ENCODE measurements at places on chromosomes 16 and 17. TPM values are rescaled to one million over a fixed set of nuclear protein-coding genes. Genes with fewer than 3 reads are reported as not detected.

- H3K4me1 ChIP-seq, result peaks cover 22% of the 10 kb centered on the region
- H3K4me3 ChIP-seq, result no peak overlapping the region
- no peaks in the 10 kb centered on the region for H3K27me3 ChIP-seq
These were observed 13.9 kb upstream of the KDM8 start for GRCh38 chr16:27189335-27189972.

GRCh38 chr16:57507136-57508034, 21.1 kb upstream of the DOK4 start:
- no peak overlapping the region for H3K4me3 ChIP-seq
- H3K27me3 ChIP-seq, result no peaks in the 10 kb centered on the region
- no peaks in the 10 kb centered on the region for H3K36me3 ChIP-seq
- no peak for DNase-seq
- H3K27ac ChIP-seq, result no peak overlapping the region

GRCh38 chr17:57357392-57357784, 101.1 kb downstream of the MSI2 start:
- peaks cover 47% of the 10 kb centered on the region for H3K4me1 ChIP-seq
- no peak for DNase-seq
- H3K27ac ChIP-seq, result peak overlapping the region; percentile 15
- H3K4me3 ChIP-seq, result no peak overlapping the region

GRCh38 chr16:72264771-72265170, 92.8 kb upstream of the PMFBP1 start:
- no peak overlapping the region for H3K4me3 ChIP-seq
- H3K27me3 ChIP-seq, result peaks cover 2% of the 10 kb centered on the region
- H3K4me1 ChIP-seq, result no peaks in the 10 kb centered on the region
- no peak overlapping the region for H3K27ac ChIP-seq

DNA sequence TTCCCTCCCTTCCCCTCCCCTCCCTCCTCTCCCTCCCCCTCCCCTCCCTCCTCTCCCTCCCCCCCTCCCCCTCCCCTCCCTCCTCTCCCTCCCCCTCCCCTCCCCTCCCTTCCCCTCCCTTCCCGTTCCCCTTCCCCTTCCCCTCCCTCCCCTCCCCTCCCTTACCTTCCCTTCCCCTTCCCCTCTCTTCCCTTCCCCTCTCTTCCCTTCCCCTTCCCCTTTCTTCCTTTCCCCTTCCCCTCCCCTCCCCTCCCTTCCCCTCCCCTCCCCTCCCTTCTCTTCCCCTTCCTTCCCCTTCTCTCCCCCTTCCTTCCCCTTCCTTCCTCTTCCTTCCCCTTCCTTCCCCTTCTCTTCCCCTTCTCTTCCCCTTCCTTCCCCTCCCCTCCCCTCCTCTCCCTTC, 61.1 kb downstream of the EMP2 start:
- DNase-seq, result no peak
- H3K27ac ChIP-seq, result no peak overlapping the region
- H3K4me3 ChIP-seq, result no peak overlapping the region
- no peaks in the 10 kb centered on the region for H3K36me3 ChIP-seq
- peaks cover 2% of the 10 kb centered on the region for H3K27me3 ChIP-seq

DNA sequence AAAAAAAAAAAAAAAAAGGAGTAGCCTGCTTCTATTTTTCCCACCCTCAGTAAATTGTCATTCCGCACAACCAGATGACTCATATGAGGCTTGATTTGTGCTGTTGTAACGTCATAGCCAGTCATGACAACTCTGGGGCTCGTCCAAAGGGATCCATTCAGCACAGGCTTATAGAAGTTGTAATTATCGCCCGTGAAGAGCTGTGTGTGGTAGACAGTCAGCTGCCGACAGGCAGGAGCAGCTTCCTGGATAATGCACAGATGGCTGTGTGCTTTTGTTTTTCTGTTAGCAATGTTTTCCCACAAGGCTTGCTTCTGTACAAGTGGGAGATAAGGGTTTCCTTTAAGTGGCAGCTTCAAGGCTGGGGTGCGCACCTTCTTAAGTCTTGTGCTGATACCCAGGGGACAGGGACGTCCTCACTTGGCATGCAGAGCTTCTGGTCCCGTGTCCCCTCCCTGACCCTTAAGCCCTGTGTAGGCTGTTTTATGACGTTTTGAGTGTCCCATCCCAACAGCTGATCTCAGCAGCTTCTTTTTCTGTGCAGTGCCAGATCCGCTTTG, 26.0 kb downstream of the SNX29 start:
- H3K36me3 ChIP-seq, result peaks cover 1% of the 10 kb centered on the region
- peaks cover 3% of the 10 kb centered on the region for H3K4me1 ChIP-seq
- no peak for DNase-seq
- no peak overlapping the region for H3K27ac ChIP-seq

DNA sequence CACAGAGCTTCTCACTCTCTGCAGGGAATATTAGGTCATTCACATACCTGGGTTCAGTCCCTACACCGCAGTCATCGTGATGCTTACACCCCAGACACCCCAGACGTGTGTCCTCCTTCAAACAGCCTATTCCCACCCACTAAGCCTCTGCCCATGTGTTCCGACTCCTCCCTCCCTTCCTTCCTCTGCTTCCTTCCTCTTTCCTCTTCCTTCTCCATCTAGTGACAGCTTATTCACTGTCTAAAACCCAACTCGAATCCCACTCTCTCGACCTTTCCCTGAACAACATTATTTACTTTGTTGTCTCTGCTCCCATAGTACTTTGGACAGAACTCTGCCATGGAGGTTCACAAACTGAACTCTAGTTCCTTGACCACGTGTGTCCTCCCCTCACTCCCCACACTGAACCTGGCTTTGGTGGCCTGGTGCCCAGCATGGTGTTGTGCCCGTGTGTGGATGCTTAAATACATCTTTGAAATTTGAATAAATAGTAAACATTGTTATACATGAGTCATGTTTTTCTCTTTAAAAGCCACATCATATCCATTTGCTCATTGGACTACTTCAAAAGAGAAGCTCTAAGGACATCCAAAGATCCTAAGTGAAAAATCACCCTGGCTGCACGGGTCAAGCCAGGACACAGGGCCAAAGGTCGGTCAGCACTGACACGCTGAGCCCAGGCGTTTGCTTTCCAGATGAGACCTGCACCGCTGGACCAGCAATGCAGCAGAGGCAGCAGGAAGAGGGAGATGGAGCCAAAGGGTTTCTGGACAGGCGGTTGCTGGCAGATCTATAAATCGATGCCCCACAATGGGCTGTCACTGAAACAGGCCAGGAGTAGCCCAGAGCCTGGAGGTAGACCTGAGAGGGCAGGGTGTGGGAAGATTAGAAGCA, 14.1 kb upstream of the G6PC1 start:
- no peaks in the 10 kb centered on the region for H3K4me1 ChIP-seq
- H3K36me3 ChIP-seq, result no peaks in the 10 kb centered on the region

GRAPL gene
- 25.3 TPM for total RNA-seq

LRRC46 gene
- 1.4 TPM for total RNA-seq

GRCh38 chr17:48522031-48522653, 8.7 kb downstream of the HOXB1 start:
- no peak overlapping the region for H3K27ac ChIP-seq
- no peak overlapping the region for H3K4me3 ChIP-seq
- H3K4me1 ChIP-seq, result peaks cover 14% of the 10 kb centered on the region
- no peak for DNase-seq
- H3K36me3 ChIP-seq, result no peaks in the 10 kb centered on the region

PLCG2 gene
- 2.6 TPM for total RNA-seq

GRCh38 chr17:28925912-28926365, 23.1 kb upstream of the DHRS13 start:
- H3K36me3 ChIP-seq, result peaks cover 76% of the 10 kb centered on the region
- peaks cover 62% of the 10 kb centered on the region for H3K4me1 ChIP-seq
- H3K27me3 ChIP-seq, result no peaks in the 10 kb centered on the region
- DNase-seq, result peak; percentile 70
- H3K27ac ChIP-seq, result peak overlapping the region; percentile 92
- peak overlapping the region; percentile 28 for H3K4me3 ChIP-seq

- no peak overlapping the region for H3K27ac ChIP-seq
- H3K36me3 ChIP-seq, result no peaks in the 10 kb centered on the region
- no peaks in the 10 kb centered on the region for H3K27me3 ChIP-seq
These were observed 606.2 kb downstream of the WWOX start for GRCh38 chr16:78705694-78706093.

CCL2 gene
- not detected for total RNA-seq

- no peaks in the 10 kb centered on the region for H3K27me3 ChIP-seq
- H3K36me3 ChIP-seq, result peaks cover 24% of the 10 kb centered on the region
- H3K4me1 ChIP-seq, result peaks cover 28% of the 10 kb centered on the region
- no peak overlapping the region for H3K4me3 ChIP-seq
- H3K27ac ChIP-seq, result no peak overlapping the region
These were observed 3.5 kb upstream of the SRRM2 start for GRCh38 chr16:2748757-2749455.

DNA sequence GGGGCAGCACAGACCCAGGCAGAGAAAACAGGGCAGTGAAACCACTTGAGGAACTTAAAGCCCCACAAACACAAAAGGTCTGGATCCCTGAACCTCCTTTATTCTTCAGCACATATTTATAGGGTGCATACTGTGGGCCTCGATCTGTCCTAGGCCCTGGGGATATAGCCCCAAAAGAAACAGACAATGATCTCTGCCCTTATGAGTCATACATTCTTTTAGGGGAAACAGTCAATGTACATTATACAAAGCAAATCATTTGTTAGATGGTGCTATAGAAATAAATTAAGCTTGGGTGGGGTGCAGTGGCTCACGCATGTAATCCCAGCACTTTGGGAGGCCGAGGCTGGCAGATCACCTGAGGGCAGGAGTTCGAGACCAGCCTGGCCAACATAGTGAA, 10.0 kb upstream of the HES7 start:
- DNase-seq, result no peak
- no peak overlapping the region for H3K27ac ChIP-seq
- no peak overlapping the region for H3K4me3 ChIP-seq
- peaks cover 2% of the 10 kb centered on the region for H3K4me1 ChIP-seq
- no peaks in the 10 kb centered on the region for H3K36me3 ChIP-seq

LCAT gene
- 12.9 TPM for total RNA-seq

DNA sequence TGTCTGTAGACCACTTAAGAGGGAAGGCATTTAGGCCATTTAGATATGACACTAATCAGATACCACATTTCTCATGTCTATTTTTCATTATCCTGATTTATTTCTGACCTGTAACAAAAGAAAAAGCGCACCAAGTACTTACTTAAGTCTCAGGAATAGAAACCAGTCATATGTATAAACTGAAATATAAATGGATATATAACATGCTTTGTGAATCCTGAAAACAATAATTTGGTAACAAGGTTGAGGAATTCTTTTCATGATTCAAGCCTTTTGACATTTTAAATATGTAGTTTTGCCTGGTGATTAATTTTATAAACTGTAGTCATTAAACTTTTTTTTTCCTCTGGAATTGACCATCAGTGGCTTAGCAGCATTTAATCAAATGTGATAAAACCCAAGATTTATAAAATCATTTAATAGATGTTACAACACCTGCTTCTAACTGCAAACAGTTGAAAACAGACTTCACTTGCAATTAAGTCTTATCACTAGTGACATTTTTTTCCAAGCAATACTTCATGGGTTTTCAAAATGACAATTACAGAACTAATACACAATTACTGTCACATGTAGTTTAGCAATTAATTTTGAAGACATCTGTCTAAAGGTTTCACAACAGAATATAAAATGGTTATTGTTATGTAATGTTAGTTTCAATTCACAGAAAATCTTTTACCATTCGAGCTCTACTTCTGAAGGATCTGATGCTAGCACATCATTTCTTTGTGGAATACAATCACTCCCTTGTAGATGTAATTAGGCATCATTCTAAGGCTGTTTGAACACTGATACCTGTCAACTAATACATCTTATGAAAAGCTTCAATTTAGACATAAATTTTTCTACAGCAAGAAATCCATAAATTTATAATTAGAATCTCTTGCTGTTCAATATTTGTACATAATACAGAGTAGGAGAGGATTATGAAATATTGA, 110.3 kb downstream of the TOX3 start:
- no peak overlapping the region for H3K4me3 ChIP-seq
- DNase-seq, result no peak
- H3K27ac ChIP-seq, result no peak overlapping the region
- no peaks in the 10 kb centered on the region for H3K4me1 ChIP-seq

DNA sequence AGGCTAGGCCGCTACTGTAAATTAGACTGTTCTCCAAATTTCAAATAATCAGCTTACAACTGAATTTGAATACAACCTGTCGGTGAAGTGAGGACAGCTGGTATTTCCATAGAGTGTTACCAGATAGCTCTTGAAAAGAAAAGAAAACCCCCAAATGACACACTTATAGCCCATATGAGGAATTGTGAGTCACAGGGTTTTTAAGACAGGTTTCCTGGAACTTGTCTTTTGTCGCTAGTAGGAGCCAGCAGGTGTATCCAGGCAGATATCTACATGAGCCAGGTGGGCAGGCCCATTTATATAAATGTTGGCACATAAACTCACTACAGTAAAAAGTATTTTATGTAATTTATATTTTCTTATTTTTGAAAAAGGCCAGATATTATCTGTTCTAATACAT, 24.0 kb downstream of the TNRC6A start:
- H3K27ac ChIP-seq, result no peak overlapping the region
- peaks cover 28% of the 10 kb centered on the region for H3K4me1 ChIP-seq
- H3K4me3 ChIP-seq, result no peak overlapping the region
- no peak for DNase-seq

- H3K4me1 ChIP-seq, result no peaks in the 10 kb centered on the region
- DNase-seq, result no peak
- H3K27ac ChIP-seq, result no peak overlapping the region
- no peaks in the 10 kb centered on the region for H3K27me3 ChIP-seq
- H3K36me3 ChIP-seq, result no peaks in the 10 kb centered on the region
- H3K4me3 ChIP-seq, result no peak overlapping the region
These were observed 325.3 kb downstream of the UTP18 start for GRCh38 chr17:51585514-51586104.

DNA sequence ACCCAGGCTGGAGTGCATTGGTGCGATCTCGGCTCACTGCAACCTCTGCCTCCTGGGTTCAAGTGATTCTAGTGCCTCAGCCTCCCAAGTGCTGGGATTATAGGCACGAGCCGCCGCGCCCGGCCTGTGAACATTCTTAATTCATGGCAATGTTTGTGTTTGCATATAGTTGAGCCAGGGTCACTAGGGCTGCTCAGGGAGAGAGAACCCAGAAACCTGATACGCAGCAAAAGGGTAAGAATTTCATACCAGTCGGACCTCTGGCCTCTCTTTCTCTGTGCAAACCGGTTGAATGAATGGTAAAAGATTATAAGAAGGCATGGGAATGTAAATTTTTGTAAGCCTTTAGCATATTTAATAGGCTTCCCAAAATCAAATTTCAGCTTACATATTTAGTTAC, 6.9 kb upstream of the TMEM98 start:
- H3K36me3 ChIP-seq, result no peaks in the 10 kb centered on the region
- H3K27ac ChIP-seq, result no peak overlapping the region
- H3K27me3 ChIP-seq, result peaks cover 13% of the 10 kb centered on the region
- no peak overlapping the region for H3K4me3 ChIP-seq

CLEC19A gene
- not detected for total RNA-seq

All from activated CD4-positive, alpha-beta T cell treated with anti-CD3 and anti-CD28 coated beads, Interleukin-2, amount 10 ng/mL, durations not matched to agents 7 days and 5 days (primary cell).